ENCODE measurements at places on chromosomes 5 and 9.

DNA sequence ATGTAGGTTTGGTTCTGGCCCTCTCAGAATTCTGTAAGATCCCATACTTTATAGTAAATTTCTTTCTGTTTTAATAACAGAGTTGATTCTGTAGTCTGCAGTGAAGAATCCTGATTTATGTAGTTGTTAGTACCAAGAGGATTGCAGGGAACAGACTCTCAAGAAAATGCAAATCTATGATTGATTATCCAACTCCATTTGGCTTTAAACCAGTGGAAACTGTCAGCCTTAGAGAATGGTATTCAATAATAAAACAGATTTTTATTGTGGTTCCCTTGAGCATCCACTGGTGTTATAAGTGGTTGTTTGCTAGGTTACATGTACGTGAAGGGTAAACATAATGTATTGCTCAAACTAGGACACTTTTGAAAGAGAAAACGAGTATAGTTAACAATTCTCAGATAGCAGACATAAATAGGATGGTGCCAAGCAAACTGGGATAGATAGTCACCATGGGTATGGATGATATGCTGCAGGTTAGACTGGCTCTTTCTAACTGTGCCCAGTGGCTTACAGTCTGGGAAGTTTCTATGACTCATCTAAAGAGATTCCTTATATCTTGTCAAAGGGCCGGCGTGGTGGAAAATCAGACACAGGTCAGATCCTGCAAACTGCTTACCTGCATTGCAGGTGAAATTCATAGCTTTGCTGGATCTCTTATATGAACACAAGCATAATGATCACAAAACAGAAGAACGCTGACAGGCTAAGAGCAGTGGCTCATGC lies 41.7 kb upstream of the RPS23 start:
- DNase-seq = no peak

DNA sequence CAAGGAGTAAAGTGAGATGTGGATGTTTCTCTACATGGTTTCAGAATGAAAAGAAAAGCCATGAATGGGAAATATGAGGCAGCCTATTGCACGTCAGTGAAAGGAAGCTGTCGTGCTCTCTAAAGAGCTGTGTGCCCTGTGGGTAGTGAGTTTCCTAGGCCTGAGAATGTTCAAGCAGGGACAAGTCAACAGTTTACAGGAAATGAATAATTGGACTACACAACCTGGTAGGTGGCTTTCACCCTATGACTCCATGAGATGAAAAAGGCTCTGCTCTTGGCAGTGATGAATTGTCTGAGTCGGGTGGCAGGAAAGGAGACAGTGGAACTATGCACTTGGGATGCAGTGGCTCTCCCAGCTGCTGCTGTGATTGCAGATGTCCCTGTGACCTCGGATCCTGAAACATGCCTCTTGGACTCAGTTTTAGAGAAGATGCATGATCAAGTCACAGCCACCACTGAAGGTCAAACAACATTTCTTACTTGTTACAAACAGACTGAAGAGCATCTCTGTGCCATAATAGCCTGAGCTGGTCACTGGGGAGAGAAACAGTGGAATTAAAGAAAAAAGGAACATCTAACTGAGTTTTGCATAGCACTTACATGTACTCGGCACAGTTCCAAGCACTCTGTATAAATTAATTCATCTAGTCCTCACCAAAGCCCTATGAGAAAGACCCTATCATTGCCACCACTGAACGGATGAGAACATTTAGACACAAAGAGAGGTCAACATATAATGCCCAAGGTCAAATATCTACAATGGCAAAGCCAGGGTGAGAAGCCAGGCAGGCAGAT lies 293.7 kb downstream of the SPOCK1 start:
- DNase-seq = no peak

DNA sequence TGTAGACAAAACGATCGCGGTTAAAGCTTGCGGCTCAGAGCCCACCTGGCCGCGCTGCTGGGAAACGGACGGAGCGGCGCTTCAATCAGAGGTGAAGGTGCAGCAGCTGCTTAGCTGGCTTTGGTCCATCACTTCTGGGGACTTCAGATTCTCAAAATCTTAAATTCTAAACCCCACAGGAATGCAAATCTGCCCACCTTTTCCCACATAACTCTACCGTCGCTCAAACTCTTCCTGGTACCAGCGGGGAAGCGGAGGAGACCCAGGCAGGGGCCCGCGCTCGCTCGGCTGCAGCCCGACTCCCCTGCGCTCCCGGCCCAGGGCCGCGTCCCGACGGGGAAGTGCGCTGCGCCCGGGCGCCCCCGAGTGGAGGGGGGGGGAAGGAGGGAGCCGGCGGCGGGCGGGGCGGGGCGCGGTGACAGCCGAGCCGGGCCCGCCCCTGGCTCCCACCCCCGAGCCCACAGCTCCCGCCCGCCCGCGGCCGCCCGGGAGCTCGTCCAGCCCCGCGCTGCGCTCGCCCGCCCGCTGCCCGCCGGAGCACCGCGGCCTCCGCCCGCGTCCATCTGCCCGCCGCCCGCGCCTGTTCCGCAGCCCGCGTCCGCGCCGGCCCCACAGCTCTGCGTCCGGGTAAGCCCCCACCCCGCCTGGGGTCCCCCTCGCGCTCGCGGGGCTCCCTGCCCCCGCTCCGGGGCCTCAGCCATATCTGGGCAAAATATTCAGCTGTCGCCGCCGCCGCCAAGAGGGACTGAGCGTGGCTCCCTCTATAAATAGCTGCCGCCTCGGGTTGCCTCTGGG lies at the start of gene TMOD1:
TMOD1 (plus strand) TSS at position 490 of the 795 bp plus-strand sequence. CDS start 22,523 bp downstream, outside the sequence.
- peak; percentile 89 for DNase-seq

DNA sequence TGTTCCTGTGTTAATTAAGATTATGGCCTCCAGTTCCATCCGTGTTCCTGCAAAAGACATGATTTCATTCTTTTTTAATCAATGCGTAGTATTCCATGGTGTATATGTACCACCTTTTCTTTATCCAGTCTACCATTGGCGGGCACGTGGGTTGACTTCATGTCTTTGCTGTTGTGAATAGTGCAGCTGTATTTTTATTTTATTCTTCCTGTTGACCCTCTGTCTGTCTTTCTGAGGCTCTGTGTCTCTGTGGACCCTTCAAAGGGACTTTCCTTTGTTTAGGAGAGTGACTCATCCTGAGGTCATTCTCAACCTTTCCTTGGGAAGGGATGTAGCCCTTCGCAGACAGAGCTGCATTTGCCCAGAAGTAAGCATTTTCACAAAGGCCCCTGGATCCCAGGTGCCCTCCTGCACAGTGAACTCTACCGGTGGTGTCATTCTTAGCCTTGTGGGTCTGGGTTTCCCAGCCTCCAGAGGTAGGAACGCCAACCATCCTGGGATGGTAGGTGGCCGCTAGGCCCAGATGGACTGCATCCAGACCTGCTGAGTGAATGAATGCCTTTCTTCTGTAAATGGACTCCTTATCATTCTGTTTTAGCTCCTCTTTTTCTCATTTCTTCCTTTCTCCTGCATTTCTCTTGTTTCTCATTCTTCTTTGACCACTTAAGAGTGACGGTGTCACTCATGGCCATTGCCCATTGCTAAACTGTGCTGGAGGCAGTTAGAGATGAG lies 22.4 kb downstream of the TRIO start:
- DNase-seq = peak; percentile 72

GRCh38 chr5:137989419-137989818 lies 43.5 kb downstream of the FAM13B start:
- no peak for DNase-seq

GRCh38 chr5:32004404-32004803 lies 169.7 kb downstream of the GOLPH3 start:
- no peak for DNase-seq

GRCh38 chr9:109780453-109781033 lies 545 bp downstream of the PALM2AKAP2 start:
- no peak for DNase-seq

- DNase-seq = peak; percentile 4
Measured at GRCh38 chr9:106859957-106860720, 2.8 kb upstream of the ZNF462 start.

- no peak for DNase-seq
Measured at GRCh38 chr9:78005231-78006002, 26.2 kb downstream of the GNAQ start.

- DNase-seq = no peak
Measured at GRCh38 chr5:176695073-176695472, 47.8 kb downstream of the TSPAN17 start.

GRCh38 chr5:96991708-96992107 lies 55.8 kb downstream of the LNPEP start:
- DNase-seq = no peak

- no peak for DNase-seq
Measured at GRCh38 chr5:83531661-83532060, 60.1 kb downstream of the VCAN start.

DNA sequence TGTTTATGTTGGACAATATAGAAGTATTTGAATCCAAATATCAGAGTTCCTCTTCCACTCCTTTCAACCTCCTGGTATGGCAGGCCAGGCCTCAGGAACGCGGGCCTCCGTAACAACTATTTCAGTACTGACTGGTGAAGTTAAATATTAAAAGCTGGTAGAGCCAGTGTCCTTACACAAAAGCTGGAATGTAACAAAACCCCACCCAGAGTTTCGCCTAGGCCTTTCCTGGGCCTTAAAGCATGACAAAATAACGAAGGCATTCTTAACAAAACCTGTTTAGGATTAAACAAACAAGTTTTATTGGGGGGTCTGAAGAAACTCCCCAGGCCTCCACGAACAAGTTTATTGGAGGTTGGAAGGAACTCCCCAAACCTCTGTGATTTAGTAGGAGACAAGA lies 61.6 kb upstream of the GNE start:
- DNase-seq = no peak

DNA sequence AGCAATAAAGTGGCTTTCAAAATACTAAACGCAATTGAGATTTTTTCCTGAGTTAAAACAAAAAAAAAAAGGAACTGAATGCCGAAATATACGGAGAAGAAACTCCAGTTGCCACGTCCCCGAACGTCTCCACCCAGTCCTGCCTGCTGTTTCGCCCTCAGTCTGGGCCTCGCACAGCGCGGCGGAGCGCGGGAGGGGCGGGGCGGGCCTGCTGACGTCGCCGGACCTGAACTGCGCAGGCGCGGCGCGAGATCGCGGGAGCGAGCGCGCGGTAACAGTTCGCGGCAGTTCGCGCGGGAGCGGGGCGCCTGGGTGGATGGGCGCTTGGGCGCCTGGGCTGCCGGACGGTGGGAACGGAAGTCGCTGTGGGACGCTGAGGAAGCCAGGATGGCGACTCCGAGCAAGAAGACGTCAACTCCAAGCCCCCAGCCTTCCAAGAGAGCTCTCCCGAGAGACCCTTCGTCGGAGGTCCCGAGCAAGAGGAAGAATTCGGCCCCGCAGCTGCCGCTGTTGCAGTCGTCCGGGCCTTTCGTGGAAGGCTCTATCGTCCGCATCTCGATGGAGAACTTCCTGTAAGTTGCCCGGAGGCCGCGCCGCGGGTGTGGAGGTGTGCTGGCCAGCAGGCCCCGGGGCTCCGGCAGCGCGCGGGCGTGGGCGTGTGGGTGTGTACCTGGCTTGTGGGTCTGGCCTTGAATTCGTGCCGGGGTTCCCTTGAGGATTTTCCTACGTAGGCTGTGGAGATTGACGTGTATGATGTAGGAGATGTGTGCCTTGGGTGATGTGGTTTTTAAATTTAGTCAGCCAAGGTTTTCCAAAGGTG lies at the start of gene SMC5:
SMC5 (plus strand) TSS at position 287 of the 820 bp plus-strand sequence; CDS start at position 388, 101 bp downstream.
- peak; percentile 97 for DNase-seq

GRCh38 chr9:16306586-16306985 lies 563.9 kb downstream of the BNC2 start:
- no peak for DNase-seq

DNA sequence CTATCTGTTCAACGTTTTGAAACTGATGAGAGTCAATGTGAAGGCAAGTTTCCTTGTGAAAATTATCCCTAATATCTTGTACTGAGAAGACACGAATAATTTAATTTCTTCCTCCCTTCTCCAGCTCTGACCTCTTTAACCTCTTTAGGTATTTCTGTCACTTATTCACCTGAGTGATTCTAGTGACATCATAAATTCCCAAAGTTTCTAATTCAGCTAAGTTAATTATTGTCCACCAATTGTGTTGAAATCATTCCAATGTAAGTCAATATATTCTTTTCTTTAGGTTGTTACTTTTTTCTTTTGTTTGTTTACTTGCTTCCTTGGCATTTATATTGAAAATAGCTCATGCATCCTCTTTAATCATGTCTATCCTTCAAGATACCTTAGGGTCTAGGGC lies 143.8 kb downstream of the PAPPA start:
- no peak for DNase-seq

DNA sequence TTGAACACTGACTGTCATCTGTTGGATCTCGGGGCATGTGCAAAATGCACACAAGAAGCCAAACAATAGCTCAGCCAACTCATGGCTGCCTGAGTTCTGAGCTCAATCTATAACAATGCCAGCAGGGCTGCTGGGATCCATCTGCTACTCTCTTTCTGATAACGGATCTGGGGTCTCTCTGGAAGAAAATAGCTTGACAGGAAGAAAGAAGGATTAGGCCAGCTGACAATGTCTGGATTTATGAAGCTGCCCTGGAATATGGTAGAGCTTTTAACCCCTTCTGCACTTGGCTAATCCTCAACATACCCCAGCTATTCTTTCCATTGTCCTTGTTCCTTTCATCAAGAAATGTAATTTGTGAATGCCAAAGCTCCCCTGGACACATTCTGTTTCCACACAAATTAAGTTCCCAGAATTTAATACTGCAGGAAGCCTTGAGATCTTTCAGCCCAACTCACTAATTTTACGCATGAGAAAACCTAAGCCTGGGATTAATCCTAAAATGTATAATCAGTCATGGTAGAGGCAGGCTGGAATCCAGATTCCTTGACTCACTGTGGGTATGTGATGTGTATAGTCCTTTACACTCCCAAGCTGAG lies 62.7 kb upstream of the PCA3 start:
- no peak for DNase-seq

- no peak for DNase-seq
Measured at GRCh38 chr5:44663991-44664710, 144.6 kb upstream of the MRPS30 start.

DNA sequence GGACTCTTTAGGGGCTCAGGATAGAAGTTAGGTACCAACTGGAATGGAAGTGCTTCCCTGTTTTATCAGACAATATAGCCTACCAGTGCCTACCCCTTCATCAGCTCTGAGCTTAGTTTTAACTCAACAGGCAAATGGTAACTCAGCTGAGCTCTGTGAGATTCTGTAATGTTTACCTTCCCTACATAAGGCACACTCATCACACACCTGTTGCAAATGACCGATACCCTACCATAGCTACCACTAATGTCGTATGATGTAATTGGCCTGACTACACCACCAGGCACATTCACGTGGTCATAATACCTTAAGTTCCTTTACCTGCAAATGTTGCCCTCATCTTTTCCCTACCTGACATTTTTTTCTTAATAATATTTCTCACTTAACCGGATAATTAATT lies 254.8 kb downstream of the ADGRV1 start:
- DNase-seq = no peak
